Jurkat, Clone E6-1 (cell line): ENCODE measurements at places on chromosomes 3 and 15.

DNA sequence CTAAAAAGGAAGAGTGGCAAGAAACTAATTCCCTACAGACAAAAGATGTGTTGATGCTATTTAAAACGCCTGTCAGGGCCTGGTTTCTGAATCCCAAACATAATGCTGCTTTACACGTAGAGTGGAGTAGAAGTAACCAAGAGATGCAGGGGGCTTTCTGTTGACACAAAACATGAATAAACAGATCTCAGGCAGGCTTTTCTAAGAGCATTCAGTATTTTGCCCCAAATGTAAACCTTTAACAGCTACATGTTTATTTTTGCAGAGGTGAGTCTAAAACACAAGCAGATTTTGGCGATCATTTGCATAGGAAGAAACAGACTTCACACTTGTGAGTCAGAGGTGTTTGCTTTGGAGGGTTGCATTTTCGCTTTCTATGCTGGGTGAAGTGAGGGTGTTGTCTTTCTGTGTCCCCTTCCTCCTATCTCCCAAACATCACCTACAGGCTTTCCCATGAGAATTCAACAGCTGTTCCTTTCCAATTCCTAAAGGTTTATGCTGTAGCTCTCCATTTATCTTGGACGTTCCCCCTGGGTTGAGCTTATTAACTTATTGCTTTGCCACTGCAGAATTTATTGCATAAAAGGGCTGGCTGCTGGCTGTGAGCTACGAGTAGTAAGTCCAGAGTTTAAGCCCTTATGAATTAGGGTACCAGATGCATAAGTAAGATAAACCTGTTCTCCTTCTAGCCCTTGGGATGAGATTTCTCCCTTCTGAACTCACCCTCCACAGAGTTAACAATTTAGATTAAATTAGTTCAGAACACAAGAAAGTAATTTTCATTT, 156.7 kb downstream of the DIPK2A start:
- no peak for DNase-seq

GRCh38 chr15:27410996-27411605, 440.1 kb downstream of the GABRG3 start:
- no peak for DNase-seq

DNA sequence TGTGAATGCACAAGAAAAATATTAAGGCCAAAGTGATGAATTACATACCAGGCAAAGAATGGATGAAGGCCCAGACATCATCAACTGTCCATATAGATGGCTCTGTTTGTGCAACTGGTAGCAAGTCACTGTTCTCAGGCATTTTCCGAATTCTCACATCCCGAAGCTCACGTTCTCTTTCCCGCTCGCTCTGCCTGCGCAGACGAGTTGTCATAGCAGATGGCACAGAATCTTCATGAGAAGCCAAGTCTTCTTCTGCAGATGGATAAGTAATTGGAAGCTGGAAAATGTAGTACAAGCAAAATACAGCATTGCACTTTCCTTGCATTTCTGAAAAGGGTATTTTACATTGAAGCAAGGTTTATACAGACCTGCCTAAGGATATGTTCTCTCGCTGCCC, 64.6 kb downstream of the GPR160 start:
- DNase-seq: no peak

GRCh38 chr3:31804251-31805051, 176.6 kb downstream of the OSBPL10 start:
- no peak for DNase-seq

GRCh38 chr3:67601385-67601784, 53.0 kb downstream of the SUCLG2 start:
- DNase-seq: no peak

GRCh38 chr3:84983490-84983889, 24.7 kb downstream of the CADM2 start:
- no peak for DNase-seq

DNA sequence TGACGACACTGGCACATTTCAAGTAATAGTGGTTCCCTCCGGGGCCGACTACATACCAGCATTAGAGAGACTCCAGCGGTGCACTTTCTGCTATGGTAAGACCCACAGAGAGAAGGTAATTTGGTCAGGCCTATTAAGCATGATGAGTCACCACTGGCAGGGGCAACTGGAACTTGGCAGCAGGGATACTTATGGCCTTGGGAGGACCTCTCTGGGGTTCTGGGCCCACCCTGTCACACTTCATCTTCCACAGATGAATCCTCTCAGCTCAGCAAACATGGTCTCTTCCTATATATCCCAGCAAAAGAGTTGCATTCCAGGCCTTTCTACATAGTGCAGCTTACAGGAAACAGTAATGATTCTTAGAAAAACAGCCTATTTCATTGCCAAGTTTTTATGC, 88.0 kb downstream of the PIK3R4 start:
- DNase-seq: no peak

DNA sequence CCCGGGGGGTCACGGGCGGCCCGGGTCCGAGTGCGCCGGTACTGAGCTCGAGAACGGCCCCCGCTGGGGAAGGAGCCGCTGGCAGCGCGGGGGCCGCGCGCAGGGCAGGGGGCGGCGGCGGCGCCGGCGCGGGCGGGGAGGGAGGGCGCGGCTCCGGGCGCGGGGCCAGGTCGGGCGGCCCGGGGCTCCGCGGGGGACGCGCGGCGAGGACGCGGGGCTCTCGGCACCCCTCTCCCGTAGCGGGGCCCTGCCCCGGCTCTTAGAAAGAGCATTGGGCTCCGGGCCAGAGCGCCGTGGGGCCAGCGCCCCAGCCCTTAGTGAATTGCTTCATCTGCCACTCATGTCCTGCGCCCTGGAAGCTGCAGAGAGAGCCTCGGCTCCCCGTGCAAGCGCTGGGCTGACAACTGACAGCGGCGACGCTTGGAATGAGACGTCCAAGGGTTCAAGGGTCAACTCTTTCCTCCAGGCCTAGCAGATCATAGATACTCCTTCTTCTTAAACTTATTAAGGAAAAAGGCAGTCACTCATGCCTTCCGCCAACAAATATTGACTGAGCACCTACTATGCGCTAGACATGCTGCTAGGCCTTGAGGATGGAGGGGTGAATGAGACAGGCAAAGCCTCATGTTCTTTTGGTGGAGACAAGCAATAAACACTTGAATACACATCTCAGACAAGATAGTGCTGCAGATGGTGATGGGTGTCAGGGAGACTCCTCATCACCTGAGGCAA, 140.8 kb downstream of the SMAD6 start:
- DNase-seq: no peak

GRCh38 chr15:47728886-47729285, 11.6 kb downstream of the SEMA6D start:
- no peak for DNase-seq

DNA sequence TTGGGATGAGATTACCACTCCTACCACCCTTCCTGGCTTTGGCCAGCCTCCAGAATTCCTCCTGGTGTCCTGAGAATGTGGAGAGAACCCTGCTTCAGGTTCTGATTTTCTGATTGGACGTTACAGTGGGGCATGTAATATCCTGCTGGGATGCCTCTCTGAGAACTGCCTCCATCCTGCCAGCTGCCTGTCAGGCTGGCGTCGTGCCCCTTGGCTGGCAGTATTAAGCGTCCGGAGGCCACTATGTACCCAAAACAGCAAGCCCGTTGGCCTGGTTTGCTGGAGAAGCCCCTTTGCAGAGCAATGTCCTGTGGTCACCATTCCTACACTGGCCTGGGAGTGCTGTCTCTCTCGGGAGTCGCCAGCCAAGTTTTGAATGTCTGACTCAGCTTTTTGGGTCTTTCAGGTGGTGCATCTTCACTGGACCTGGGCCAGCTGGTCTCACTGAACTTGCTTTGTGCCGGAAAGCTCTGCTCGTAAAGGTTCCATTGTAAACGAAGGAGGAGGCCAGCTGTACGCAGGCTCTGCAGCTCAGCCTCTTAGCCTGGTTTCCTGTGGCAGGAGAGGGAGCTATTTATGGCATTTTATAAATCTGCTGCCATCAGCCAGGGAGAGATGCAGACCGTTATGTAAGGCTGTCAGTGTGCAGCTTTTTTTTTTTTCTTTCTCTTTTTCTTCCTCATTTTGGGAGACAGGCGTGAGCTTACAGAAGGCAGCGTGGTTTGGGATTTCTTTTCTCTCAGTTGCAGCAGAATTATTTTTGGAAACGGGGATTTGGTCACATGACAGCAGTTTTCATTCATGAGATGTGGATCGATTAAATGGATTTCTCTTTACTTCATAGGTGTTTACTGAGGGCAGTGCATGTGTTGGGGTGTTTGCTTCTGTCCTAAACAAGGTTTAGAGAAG, 19.0 kb upstream of the TRAK1 start:
- no peak for DNase-seq

DNA sequence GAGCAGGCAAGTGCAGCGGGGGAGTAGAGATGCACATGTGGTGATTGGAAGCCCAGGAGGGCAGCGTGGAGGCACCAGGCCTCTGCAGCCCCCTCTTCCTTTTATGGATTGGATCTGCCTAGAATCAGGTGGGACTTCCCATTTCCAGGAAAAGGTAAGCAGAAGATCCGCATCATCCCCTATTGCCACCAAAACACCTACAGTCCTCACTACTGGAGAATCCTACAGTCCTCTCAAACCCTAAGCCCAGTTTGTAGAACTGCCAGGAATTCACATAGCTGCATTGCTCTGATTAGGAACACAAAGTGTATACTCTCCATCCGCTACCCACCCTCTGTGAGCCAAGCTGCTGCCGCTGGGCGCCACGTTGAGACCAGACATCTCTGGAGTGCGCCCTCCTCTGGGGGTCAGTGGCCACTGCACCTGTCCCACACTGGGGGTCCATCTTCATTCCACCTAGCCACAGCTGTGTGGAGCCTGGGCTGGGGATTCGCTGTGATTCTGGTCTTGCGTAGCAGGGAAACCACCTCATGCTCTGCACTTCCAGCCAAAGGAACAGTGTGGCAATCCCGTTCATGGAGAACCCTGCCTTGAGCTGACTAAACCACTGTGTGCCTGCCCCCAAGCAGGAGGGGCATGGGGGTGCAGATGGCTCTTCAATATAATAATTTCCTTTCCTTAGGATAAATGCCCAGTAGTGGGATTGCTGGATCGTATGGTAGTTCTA, 88.9 kb upstream of the PTX3 start:
- no peak for DNase-seq

GRCh38 chr3:125051715-125052581, 3.8 kb downstream of the HEG1 start:
- peak; percentile 78 for DNase-seq

GRCh38 chr15:68031404-68031803, 22.7 kb upstream of the PIAS1 start:
- DNase-seq: no peak

- DNase-seq: peak; percentile 75
Observed at GRCh38 chr3:127791221-127791913, 30.9 kb downstream of the MGLL start.

GRCh38 chr3:151439652-151440125, 21.2 kb downstream of the IGSF10 start:
- peak; percentile 71 for DNase-seq

- no peak for DNase-seq
Observed at GRCh38 chr3:178370387-178370786, 165.8 kb upstream of the KCNMB2 start.

DNA sequence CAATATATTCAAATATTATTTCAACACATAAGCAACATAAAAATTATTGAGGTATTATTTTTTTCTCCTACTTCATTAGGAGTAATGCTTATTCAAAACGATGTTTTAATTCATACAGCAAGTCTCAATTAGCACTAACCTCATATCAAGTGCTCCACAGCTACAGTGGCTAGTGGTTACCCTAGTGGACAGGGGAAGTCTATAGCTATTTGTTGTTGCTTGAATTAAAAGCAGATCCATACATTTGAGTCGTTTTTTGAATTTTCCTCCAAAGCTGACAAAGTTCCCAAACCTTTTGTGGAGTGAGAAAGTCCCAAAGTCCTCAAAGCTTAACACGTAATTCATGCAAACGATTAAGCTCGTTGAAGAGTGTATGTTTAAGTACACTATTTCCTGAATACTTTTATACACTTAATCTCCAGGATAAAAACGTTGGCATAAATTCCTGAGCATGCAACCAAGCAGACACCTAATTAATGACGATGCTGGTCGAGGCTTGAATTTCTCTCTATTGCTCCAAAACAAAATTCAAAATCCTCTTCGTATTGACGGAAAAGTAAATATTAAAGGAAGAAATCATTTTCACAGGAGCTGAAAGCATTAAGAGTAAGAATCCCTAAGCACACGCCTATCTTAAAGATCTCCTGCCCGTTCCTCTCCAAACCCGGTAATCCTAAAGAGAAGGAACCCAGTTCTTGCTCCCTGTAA, 985 bp downstream of the VPS13C start:
- DNase-seq: no peak

GRCh38 chr3:71302604-71303003, 280.9 kb downstream of the FOXP1 start:
- no peak for DNase-seq

- DNase-seq: no peak
Observed at GRCh38 chr15:85746641-85747040, 48.1 kb downstream of the KLHL25 start.

DNA sequence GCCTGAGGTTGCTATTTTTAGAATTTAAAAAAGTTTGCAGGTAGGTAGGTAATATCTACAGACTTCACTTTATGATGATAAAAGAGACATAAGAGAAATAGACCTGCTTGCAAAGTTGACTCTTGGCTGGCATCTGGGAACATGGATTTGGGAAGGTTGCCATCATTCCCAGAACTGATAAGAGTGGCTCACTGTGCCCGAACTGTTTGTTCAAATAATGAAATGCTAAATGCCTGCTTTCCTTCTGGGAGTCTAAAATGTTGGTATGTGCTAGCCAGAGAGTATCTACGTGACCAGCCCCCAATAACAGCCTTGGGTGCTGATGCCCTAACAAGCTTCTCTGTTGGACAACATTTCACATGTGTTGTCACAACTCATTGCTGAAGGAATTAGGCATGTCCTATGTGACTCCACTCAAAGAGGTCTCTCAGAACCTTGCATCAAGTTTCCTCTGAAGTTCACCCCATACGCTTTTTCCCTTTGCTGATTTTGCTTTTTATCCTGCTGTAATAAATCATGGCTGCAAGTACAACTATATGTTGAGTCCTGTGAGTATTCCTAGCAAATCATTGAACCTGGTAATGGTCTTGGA, 95.5 kb downstream of the FHIT start:
- no peak for DNase-seq

- DNase-seq: no peak
Observed at GRCh38 chr15:81071120-81071519, 63.0 kb upstream of the CFAP161 start.

DNA sequence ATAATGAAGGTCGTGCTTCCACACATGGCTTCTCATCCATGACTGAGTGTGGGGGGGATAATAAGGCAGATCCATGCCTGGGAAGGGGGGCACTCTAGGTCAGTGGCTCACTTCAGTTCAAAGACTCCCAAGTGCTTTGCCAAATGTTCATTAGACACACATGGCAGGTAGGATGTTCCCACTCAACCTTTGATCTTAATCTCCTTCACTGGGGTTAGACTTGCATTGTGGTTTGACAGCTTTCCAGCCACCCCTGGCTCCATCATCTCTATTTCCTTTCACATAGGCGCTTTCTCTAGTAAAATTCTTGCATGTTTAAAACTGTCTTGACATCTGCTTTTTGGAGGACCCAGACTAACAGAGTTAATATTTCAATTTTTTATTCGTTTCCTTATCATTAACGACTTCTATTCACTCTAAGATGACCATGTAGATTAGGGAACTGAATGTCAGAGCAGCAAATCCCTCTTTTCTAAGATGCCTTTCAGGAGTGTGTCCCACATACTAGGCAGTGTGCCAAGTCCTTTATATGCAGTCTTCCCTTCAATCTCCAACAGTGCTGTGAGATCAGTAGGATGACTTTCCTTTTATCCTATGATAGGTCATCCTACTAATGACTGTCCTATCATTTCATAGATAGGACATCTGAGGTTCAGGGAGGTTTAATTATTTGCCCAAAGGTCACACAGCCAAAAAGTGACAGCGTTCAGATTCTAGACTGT, 57.9 kb downstream of the BTD start:
- peak; percentile 82 for DNase-seq
